DMS53 (cell line): ENCODE measurements at places on chromosomes 16 and 17.

DNA sequence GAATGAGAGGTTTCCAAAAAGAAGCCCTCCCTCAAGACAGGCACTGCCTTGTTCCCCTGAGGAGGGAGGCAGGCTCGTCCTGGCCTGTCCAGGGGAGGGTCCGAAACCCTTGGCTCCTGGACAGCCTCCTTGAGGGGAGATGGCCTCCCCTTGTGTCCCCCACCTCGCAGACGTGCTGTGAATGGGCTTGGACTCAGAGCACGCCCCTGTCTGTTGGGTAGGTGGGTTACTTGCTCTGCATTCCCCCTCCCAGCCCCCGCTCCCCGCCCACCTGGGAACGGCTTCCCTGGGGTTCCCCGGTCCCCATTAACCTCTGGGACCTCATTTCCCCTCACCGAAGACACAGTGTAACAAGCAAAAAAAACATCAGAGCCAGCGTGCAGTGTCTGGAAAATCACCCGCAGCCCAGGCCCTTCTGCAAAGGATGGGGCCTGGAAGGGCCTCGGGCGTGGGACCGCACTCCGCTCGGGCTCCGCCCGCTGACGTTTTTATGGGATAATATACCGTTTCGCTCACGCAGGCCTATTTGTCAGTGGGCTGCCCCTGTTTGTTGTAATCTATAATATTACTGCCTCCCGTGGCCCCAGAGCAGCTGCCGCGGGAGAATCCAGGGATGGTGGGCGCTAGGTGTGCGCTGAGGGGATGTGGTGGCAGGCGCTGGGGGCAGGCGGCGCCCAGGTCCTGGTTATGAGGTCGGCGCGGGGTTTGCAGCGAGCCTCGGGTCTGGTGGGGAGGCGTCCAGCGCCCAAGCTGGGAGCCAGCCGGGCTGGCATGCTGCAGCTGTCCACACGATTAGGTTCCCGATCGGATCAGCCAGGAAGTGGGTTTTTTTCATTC is 11.1 kb downstream of the BAHCC1 start:
- DNase-seq, result peak; percentile 74

DNA sequence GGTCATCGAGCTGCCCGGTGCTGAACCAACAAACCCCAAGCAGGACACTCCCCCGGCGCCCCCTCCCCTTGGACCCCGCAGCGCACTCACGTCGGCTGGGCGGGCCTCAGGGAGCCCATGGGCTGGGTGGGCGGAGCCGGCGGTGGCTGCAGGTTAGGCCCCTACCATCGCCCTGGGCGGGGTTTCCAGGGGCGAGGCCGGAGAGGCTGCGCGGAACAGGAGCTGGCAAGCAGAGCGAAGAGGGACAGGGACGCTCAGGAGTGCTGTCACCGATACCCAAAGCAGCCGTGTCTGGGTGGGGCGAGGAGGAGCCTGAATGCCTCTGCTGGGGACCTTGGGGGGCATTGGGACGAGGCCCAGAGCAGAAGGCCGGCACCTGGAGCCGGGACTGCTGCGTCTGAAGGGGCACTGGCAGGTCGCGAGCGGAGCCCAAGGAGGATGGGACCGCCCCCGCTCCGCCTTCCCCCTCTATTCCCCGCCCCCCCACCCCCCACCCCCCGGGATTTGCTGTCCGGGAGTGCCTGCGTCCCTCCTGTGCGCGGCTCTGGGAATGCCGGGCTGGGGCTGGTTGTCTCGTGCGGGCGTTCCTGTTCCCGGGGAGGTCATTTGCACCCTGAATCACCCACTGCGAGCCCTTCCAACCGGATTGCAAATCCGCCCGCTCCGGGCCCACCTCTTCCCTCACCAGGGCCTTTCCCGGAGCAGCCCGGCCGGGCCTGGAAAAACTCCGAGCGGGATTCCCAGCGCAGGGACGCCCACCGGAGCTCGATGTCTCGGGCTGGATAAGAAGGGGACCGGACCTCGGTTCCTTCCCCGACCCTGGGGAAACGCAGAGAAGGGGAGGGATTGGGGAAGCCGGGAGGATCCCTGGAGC is 902 bp downstream of the ARHGAP27 start:
- DNase-seq, result peak; percentile 97

DNA sequence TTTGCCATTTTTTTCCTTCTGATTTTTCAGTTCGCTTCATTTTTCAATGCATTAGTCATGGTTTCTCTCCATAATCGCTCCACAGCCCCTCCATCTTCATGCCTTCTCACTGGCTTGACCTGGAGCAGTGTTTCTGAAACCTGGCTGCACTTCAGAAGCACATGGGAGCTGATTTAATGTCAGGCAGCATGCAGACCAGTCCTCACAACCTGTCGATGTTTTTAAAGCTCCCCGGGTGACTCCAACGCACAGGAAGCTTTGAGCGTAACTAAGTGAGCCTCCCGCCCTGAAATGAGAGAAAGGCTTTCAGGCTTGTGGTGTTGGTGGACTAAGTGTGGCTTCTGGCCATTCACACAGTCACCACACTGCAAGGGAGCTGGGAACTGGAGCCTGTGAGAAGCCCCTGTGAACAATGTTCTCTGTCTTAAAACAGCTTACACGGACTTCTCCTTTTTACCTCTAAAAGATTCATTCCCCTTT is 16.8 kb upstream of the DRG2 start:
- peak; percentile 61 for DNase-seq

- DNase-seq, result no peak
Measured at GRCh38 chr17:59401725-59402124, 70.3 kb downstream of the YPEL2 start.

GRCh38 chr16:60811051-60811608 is 1225.1 kb downstream of the CDH8 start:
- DNase-seq, result no peak

DNA sequence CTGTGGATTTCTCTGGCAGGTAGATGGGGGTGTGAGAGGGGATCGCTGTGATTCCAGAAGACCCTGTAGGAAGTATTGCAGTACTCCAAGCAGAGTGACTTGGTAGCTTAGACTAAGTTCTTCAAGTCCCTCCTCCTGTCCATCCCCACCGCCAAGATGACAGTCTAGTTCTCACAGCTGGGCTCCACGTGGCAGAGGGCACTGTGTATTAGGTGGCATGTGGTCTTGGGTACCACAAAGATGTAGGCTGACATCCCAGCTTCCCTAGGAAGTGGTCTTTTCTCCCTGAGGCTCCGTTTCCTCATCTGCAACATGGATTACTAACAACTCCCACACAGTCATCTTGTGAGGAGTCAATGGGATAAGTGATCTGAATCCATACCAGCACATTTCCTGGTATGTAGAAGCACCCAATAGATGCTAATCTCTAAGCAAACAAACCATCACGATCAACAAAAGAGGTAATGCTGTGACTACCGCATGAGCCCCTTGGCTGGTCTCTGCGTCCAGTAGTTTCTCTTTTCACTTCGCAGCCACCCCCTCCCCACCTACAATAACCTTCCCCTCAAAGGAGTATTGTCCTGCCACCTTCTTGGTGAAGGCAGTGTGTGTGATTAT is 349.1 kb upstream of the EEF2KMT start:
- DNase-seq, result peak; percentile 4

GRCh38 chr17:82386881-82387704 is 15.5 kb downstream of the UTS2R start:
- DNase-seq, result no peak

DNA sequence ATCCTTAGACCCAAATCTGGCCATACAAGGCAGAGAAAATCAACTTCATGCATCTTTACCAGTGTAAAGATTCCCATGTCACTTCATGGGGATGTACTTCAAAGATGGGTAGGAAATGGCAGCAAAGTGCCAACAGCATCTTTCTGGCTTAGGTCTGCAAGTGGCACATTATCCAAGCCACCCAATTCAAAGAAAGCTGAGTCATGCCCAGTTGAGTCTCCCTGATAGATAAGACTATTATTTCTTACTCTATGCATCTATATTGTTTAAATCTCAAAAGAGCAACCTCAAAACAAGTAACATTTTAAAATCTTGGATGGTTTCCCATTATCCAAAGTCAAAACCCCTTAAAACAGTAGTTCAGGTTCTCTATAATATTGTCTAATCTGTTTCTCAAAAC is 61.2 kb upstream of the HSBP1 start:
- no peak for DNase-seq

GRCh38 chr17:5816491-5817070 is 232.3 kb upstream of the NLRP1 start:
- no peak for DNase-seq

DNA sequence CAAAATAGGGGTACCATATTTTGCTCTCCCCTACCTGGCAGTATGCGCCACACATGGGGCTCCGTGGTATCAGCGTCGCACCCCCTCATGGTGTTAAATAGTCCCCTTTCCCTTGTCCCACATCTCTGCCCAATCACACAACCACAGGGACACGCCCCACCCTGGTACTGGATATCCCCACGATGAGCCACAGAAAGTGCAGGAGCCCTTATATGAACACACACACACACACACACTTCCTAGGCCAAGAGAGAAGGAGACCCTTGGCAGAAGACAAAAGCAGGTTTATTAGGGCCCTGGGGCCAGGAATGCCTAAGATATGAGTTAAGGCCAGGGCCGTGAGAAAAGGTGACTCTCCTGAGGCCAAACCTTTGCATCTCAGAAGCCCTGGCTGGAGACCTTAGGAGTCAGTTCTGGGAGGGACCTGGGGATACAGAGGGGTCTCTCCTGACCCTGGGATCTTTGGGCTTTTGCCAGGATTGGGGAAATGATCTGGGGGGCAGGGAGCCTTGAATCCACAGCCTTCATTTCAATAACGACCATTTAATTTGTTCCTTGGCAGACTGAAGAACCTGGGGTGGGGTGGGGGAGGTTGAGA is 11.6 kb downstream of the COPZ2 start:
- DNase-seq, result peak; percentile 62

DNA sequence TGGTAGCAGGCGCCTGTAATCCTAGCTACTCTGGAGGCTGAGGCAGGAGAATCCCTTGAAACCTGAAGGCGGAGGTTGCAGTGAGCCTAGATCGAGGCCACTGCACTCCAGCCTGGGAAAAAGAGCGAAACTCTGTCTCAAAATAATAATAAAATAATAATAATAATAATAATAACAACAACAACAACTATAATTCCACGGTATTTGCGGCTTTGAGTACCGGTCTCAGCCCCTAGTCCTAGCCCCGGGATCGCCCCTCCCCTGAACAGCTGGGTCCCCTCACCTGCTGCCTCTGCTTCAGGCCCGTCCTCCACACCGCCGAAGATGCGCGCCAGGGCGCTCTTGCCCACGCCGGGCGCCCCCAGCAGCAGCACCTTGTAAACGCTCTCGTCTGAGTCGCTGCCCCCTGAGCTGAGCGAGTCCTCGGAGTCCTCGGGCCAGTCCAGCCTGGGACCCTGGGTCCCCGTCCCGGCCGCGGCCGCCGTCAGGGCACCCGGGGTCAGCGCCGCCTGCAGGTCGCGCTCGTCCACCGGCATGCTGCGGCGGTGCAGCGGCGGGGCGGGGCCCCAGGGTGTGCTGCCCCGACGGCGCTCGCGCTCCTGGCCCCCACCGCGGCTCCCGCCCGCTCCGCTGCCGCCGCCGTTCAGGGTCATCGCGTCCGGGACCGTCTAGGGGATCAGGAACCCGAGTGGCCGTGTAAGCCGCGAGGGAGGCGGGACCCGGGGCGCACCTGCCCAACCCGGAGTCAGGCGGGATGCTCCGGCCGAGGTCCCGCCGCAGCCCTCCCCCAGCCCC is 611 bp downstream of the RRAD start:
- DNase-seq, result peak; percentile 69

- no peak for DNase-seq
Measured at GRCh38 chr17:17036524-17036998, 5.7 kb upstream of the MPRIP start.

DNA sequence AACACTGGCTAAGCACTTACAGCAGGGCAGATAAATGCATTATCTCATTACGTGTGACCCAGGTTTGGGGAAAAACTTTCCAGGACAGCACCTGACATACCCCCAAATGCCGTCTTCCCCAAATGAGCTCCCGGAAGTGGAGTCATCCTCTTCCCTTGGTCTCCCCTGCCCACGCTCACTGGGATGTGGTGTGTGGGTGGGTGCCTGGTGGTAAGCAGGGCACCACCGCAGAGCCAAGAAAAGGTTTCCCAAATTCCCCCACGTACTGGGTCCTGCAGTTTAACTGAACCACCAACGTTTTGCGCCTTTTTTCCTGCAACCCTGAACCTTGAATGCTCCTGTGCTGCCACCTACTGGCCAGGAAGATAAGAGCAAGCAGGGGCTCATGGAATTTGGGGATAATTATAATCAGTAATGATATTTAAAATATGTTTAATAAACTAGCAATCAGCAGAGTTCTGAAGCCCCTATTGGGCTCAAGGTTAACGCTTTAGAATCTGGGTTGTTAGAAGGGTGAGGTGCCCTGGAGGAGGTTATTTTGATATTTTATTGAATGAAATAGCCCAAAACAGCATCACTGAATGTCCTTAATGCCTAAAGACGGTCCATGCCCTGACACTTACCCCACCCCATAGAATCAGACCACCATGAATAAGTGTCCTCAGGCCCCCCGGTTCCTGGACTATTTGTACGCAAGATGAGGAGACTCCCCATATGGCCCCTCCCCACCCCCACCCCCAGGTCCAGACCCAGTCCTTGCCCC is 8.0 kb downstream of the SPPL2C start:
- DNase-seq, result peak; percentile 86

GRCh38 chr17:66567234-66568170 is 265.1 kb downstream of the PRKCA start:
- peak; percentile 78 for DNase-seq

- no peak for DNase-seq
Measured at GRCh38 chr17:9594065-9594464, 17.6 kb downstream of the CFAP52 start.

DNA sequence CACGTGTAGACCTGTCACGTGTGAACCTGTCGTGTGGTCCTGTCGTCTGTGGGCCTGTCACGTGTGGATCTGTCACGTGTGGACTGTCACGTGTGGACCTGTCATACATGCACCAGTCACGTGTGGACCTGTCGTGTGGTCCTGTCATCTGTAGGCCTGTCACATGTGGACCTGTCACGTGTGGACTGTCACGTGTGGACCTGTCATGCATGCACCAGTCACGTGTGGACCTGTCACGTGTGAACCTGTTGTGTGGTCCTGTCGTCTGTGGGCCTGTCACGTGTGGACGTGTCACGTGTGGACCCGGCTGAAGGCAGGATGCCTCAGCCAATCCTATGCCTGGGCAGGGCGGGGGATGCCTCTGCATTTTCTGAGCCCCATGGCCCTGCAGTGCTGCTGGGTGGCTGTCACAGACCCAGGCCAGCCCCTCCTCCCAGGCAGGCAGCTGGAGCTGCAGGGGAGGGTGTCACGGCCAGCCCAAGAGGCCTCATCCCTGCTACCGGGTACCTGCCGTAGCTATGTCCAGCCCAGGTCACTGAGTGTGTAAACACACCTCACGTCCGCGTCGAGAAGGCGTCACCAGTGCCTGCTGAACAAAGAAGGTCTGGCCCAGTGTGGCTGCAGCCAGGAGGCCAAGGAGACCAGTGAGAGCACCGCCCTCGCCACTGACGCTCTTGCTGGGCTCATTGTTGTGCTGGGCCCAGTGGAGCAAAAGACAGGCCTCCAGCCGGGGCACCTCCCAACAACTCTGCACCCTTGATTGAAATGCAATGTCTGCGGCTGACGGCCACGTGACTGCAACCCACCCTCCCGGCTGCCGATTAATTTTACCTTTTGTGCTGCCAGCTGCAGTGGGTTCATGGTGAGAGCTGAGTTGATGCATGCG is 18.6 kb upstream of the ACSF3 start:
- DNase-seq, result no peak
